ENCODE measurements at places on chromosomes 1 and 21.

DNA sequence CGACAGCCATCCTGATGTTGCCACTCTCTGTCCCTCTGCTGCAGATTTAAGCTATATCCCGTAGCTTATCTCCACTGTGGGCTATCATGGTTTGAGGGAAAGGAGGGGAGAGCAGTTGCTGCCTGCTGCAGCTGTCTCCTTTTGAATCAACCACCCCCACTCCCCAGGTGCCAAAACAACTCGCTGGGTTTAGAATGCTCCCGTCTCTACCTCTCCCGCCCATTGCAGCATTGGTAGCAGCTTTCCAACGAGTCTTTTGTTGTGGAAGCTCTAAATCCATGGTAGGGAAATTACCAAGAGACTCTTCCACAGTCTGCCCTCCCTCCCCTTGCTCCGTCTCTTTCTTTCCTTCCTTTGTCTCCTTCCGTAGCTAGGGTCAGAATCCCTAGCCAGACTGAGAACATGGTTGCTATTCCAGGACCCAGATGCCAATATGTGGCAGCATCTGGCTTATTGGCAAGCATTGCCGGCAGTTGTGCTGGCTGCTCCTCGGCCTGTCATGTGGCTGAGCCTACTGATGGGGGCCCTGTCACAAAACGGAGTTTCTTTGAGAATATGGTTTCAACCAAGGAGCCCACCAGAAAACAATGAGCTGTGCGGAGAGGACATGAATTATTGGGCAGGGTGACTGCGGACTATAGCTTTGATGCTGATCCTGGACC is 230.7 kb downstream of the RPS6KC1 start:
- no peak for DNase-seq

DNA sequence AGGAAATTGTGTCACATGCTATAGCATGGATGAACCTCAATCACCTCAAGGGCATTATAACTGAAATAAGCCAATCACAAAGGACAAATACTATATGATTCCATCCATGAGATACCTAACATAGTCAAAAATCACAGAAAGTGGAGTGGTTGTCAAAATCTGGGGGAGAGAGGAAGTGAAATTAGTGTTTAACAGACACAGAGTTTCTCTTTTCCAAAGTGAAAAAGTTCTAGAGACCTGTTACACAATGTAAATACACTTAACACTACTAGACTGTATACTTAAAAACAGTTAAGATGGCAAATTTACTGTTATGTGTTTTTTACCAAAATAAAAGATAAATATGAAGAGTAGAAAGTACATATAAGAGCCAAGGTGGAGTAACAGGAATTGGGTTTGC is 31.8 kb downstream of the ZNF644 start:
- no peak for DNase-seq

DNA sequence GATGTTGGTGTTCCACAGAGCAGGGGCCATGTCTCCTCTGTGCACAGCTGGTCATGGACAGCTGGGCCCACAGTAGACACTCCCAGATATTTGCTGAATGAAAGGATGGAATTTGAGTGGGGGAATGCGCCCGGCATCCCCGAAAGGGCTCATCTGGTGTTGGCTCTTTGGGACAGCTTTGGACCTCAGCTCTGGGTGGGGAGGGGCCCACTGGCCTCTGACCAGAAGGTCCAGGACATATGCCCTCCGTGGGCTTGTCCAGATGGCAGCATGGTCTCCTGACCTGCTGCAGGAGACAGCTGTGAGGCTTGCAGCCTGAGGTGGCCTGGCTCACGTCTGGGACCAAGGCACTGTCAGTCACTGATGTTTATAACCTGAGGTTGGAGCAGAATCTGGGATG is 160.4 kb upstream of the AJAP1 start:
- no peak for DNase-seq

DNA sequence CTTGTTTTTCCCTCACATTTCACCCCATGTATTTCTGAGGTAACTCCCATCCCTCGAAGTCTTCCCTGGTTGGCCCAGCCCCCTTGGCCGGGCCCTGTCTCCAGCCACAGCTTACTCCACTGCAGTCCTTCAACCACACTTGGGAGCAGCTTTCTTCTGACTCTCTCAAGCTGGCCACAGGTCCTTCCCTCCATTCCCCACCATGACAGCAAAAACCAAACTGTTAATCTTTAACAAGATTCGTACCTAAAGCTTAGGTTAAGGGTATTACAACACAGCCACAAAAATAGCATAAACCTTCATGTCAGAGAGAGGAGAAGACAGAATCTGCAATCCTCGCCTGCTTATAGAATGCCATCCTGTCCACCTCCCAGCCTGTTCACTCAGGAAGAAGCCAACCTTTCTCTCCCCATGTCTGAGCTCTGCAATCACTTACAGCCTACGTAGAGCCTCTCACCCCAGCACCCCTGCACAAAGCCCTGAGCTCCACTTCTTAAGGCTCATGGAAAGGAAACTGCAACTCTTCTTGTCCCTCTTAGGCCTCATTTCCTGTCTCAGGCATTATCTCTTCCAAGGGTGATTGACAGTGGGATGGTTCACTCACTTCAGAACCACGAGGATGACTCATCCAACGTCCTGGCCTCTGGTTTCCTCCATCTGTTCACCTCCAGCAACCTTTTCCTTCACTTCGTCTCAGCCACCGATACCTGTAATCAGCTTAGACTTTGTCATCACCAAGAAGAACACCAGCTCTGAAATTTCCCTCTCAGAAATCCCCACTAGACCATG is 72.8 kb downstream of the CD2 start:
- peak; percentile 32 for DNase-seq

- DNase-seq, result no peak
Measured at GRCh38 chr21:18089786-18090185, 154.8 kb upstream of the CHODL start.

DNA sequence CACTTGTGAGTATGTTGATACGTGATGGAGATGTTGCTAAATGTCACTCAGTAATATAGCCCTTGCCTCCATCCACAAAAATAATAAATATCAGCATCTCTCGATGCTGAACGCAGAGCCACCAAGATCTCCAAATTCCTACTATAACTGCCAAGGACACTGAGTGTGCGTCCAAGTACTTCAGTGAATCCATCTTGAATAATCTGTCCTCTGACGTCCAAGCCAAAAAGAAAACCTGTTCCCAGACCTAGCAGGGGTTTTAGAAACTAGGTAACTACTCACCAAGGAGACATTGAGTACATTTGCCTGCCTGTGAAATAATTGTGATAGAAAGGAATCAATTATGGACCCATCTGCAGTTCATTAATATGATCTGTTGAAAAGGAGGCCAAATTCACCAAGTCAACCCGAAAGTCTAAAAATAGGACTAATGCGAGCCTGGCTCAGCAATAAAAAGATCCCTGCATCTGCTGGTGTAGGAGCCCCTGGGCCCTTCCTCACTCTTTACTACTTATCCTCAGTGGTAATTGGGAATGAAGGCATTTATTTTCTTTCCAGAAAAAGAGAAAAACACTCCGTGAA is 226.9 kb upstream of the IRF2BP2 start:
- no peak for DNase-seq

- no peak for DNase-seq
Measured at GRCh38 chr1:217527151-217527550, 103.7 kb downstream of the GPATCH2 start.

GRCh38 chr1:116165572-116165971 is 54.4 kb downstream of the MAB21L3 start:
- DNase-seq, result no peak

DNA sequence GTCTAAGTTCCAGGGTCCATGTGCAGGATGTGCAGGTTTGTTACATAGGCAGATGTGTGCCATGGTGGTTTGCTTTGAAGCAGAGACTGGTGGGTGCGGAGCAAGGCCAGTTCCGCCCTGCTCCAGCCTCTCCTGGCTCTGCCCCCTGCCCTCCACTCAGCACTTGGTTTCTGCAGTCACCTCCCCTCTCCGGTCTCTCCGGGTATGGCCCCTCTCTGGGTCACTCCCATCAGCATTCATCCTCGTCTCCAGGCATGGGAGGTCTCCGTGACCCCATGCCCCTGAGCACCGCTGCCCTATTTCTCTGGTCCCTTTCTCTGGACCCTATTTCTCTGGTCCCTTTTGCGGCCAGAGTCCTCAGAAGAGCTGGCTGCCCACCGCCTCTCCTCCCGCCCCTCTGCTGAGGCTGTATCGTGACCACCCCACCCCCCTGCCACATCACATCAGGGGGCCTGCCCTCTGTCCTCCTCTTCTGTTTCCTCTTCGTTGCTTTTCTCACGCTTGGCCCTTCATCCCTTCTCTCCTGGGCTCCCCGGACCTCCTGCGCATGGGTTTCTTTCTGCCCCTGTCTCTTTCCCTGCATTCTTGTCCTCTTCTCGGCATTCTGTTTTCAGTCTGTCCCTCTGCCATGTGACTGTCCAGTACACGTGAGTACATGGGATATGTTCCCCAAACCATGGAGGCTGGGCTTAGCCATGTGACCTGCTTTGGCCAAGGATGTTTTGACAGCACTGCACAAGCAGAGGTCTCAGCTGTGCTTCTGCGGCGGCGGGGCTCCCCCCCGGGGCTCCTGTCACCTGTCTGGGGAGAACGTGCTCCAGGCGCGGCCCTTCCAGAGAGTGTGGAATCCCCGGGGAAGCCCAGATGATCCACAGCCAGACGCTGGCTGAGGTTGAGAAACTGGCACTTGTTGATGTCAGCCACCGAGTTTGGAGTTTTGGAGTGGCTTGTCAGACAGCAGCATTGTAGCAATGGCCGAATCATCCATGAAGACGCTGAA is 54.4 kb upstream of the C1orf174 start:
- DNase-seq, result no peak

DNA sequence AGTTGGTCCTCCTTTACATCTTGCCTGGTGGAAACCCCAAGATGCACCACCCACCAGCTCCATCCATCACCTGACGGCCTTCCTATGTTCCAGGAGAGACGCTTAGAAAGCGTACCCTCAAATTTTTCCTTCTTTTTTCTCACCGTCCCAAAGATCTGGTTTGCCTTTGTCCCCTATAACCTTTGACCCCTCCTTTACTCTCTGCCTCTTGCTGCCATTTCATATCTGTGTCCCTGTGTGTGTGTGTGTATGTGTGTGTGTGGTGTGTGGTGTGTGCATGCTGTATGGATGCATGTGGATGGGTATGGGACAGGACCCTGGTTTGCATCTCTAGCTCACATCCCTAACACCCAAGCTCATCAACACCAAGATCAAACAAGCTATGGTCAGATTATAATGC is 22.2 kb upstream of the IPO9 start:
- DNase-seq, result no peak

DNA sequence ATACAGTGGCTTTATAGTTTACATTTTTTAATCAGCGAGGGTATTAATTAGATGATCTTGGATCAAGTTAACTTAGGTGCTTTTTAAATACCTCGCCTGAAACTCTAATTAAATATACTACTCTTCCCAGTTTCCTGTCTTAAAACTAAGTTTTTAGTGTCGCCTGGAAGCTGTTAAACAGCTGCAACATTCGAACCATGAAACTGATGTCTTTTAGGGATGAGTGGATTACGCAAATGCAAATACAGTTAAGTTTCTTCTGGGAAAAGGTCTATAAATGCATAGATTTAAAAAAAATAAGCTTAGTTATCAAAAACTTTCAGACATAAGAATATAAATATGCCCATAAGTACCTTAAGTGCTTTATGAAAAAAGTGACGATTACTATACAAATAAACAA is 228.3 kb downstream of the PTPRC start:
- DNase-seq, result no peak

DNA sequence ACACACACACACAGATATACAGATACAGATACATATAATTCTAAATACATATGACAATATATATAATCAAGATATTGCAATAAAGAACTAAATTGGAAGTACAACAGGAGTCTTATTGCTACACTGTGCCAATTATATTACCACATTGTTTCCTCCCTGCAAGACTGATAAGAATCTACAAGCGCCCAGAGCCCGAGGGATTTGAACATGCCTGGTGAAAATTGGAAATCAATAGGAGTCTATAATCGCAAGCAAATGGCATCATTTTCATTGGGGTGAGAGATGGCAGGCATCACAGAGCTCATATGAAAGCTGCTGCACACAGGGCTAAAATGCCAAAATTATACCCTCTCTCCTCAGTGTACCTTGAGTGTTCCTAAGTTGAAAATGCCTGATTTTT is 152.9 kb upstream of the PTBP2 start:
- no peak for DNase-seq

DNA sequence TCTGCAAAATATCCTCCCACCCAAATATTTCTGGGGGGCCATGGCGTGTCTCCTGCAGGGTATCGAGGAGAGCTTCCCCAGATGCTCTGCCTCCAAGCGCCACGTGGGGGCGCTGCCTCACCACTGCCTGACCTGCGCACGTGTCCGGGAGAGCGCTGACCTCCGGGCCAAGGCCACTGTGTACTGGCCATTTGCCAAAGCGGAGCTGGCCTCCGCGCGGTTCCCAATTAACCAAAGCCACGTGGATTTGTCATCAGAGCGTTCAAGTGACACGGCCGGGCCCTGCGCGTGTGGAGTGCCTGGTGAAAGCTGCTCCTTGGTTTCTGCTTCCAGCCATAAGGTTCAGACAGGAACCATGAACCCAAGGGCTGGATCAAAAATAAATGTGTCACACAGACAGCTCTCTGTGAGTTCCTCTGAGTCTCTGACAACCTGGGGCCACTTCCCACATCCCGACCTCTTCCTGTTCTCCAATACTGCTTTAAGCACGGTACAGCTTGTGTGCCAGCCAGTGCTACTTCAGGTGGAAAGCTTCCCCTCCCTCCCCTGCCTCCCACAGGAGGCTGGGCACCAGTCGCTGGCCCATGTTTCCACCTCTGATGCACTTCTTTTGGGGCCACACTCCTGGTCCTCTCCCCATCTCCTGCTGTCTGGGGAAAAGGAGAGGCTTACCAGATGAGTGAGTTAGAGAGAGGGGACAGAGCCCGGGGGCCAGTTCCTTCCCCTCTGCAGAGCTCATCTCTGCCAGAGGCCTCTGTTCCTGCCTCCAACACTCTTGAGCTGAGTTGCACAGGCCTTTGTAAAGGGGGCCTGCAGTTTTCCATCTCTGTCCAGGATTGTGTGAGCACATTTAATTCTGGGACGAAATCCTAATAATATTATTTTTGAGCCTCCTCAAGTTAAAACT is 26.1 kb downstream of the ZP4 start:
- DNase-seq, result no peak

GRCh38 chr1:198653808-198654413 is 15.1 kb downstream of the PTPRC start:
- no peak for DNase-seq

GRCh38 chr1:69919922-69920273 is 285.5 kb downstream of the LRRC40 start:
- no peak for DNase-seq

DNA sequence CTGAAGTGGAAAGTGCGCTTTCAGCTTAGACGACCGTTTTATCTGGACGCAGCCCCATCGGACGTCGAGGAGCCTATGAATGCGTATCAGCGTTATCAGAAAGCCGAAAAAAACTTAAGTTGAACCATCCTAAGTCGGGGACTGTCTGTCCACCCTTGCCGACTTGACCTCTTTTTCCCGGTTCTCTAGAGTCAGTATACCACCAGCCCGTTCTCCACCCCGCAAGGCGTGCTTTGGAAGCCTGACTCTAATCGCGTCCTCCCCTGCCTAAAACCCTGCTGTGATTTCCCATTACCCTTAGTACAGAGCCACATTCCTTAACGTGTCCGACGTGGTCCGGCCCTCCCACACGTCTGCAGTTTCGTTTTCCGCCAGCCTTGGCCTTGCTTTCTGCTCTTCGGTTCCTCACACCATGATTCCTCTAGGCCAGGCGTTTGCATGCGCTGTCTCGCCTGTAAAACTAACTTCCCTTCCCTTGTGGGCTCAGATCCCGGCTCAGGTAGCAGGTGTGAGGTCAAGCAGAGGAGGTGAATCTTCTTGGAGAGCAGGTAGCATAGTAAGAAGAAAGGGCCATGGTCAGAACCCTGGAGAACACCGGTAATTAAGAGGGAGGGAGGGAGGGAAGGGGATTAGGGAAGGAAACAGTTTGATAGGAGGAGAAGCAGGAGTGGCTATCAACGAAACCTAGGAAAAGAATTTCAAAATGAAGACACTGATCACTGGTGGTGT is 865 bp downstream of the ADPRS start:
- no peak for DNase-seq

Measured in stimulated activated CD4-positive, alpha-beta T cell treated with anti-CD3 and anti-CD28 coated beads, Interleukin-1b, Interleukin-23, amount 100 ng/mL, for 1 hour (primary cell).